ENCODE measurements at places on chromosomes 7 and 10.

- DNase-seq: no peak
These were observed 474.1 kb downstream of the LRMDA start for GRCh38 chr10:75905490-75905889.

GRCh38 chr7:142376356-142376997, 118.6 kb upstream of the PRSS58 start:
- DNase-seq: no peak

GRCh38 chr7:28301148-28301641, 111.1 kb upstream of the CREB5 start:
- DNase-seq: no peak

DNA sequence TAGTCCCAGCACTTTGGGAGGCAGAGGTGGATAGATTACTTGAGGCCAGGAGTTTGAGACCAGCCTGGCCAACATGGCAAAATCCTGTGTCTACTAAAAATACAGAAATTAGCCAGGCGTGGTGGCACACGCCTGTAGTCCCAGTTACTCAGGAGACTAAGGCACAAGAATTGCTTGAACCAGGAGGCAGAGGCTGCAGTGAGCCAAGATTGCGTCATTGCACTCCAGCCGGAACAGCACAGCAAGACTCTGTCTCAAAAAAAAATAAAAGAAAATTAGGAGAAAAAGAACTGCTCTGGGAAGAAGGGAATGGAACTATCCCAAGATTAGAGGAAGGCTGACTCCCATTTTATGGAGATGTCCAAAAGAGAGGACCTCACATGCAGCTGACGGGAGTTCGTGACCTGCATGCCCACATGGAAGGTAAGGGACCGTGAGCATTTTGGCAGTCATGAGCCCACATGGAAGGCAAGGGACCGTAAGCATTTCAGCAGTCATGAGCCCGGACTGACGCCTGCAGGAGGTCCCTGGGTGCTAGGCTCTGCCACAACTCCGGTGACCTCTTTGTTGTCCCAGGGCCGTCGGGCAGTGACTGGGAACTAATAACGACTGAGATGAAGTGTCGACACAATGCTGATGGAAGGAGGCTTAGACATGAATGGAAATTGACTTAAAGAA, 18.6 kb upstream of the GTPBP4 start:
- no peak for DNase-seq

DNA sequence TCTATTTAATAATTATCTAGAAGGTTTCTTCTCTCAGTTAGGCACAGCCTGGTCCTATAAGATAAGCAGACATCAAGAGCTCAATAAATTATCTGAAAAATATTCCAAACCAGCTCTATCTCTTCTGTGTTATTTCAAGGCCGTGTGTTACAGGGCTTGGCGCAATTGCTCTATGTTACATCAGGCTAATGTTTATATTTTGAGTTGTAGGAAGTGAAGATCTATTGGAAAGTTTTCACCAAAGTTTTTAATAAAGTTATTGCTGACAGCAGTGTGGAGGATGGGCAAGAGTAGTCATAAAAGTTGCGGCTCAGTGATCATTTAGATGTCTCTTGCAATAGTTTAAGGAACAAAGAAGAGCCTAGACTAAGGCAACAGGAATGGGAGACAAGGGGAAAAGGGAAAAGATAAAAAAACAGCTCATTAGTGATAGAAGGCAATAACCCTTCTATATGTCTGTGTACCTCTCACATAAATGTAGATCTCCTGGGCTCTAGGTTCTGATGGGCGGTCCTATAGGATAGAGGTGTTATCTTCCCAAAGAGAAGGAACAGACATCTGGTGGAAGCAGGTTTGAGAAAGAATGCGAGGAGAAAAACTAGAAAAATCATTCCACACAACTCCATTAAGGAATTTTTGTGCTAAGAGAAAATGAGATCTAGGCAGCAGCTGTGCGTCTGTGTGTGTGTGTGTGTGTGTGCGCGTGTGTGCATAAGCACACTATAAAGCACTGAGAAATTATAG, 5.9 kb upstream of the ANKRD7 start:
- no peak for DNase-seq

DNA sequence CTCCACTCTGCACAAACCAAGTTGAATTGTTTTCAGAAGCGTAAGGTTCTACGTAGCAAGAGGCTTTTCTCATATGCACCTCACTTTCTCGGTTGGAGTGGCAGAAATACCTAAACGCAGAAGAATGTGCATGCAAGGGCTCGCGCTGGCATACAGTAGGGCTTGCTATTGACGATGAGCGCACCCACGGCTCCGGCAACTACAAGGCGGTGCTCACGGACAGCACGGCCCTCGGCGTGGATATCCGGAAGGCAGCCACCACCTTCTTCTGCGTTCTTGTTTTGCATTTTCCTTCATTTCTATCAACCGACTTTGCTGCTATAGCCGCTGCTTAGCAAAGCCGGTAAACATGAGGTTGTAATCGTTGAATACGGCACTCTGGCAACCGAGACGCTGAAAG, 51.1 kb upstream of the UBE3C start:
- no peak for DNase-seq

DNA sequence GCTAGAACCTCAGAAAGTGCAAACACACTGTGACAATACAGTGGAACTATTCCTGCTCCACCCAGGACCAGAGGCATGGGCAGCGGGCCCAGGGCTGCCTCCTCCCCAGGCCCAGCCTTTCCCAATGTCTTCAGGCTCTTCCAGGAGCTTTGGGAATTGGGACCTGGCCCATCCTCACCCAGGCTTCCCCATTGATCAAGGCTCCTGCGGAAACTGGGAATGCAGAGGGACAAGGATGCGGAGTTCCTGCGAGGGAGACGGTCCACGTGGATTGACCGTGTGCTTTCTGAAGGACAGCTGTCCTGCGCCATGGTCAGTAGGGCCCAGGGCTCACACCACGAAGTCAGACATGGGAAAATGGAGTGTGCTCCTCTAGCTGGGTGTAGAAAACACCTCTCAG, 56.6 kb downstream of the CSGALNACT2 start:
- no peak for DNase-seq

DNA sequence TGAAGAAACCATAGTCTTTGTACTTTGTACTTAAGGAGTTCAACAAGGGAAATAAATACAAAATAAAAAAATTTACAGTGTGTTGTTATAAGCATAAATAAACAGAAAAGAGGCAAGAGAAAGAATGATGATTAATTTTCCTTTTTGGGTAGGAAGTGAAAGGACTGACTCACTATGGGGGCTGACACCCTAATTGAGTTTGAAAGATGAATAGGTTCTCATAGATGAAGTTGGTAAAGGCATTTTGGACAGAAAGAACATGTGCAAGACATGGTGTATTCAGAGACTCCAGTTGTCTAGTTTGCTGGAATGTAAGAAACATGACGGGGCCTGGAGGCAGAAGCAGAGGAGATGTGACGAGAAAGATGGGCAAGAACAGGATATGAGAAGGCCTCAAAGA, 83.7 kb downstream of the VPS50 start:
- no peak for DNase-seq

DNA sequence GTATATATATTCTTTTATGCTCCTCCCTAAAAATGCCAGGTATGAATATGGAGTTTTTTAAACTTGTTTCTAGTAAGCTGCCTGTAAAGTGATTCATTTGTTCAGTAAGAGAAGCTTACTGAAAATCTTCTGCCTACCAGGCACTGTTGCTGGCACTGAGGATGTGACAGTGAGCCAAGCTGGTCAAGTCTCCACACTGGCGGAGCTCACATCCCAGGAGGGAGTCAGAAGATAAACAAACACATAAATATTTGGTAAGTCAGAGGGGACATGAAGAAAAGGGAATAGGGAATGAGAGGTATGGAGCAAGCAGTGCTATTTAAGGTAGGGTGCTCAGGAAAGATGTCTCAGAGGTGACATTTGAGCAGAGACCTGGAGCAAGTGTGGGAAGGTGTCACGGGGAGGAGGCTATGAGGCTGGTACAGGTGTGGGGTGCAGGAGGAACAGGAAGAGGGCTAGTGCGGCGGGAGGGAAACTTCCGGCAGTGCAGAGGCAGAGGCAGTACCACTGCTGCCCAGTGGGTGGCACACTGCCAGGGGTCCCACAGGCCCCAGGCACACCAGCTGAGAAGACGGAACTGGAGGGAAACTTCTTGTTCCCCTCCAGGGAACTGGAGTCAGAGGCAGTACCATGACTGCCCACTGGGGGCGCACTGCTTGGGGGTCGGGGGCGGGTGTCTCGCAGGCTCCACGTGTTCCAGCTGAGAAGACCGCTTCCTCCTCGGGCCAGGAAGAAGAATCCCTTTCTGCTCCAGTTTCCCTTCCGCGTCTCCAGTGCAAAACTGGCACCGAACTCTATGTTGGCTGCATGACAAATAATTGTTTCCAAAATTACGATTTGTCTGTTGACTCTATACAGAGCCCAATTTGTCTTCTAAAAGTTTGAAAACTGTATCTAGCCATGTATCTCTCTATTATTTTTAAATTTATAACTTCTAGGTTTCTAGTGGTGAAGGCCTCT, 161.0 kb downstream of the TEX36 start:
- no peak for DNase-seq

GRCh38 chr7:55073051-55073511, 54.3 kb downstream of the EGFR start:
- DNase-seq: peak; percentile 68

GRCh38 chr7:132739271-132739955, 163.1 kb upstream of the PLXNA4 start:
- DNase-seq: no peak

- no peak for DNase-seq
These were observed 10.8 kb downstream of the BLVRA start for GRCh38 chr7:43769281-43769680.

DNA sequence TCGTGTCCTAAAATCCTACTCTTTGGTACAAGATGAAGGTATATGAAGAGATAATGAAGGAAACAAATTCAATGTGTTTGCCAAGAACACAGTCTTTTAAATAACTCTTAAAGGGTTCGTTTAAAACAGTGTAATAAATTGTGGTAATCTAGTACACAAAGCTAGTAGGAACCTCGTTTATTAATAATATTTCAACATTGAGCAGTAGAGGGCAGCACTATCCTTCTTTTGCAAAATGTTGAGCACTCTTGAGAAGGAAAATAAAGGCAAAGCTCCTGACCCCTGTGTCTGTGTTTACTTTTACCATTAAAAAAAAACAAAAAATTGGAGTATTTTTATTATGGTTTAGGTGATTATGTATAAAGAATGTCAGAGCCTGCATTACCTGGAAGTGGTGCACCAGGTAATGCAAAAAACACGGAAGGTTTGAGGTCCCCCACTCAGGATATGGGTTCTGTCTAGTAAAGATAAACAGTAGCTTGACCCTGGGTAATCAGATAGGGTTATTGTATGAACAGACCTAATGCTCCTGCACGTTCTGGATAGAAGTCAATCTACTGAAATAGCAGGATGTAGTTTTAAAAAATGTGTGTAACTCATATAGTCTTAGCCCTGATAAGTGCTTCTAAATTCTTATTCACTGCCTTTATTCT, 5.7 kb upstream of the GOT1 start:
- peak; percentile 19 for DNase-seq

DNA sequence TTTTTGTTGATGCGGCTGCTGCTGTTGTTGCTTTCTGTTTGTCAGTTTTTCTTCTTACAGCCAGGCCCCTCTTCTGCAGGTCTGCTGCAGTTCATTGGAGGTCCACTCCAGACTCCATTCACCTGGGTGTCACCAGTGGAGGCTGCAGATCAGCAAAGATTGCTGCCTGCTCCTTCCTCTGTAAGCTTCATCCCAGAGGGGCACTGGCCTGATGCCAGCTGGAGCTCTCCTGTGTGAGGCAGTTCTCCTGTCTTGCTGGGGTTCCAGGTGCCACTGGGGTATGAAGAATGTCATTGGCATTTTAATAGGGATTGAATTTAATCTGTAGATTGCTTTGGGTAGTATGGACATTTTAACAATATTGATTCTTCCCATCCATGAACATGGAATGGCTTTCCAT, 308.5 kb upstream of the MEOX2 start:
- DNase-seq: no peak

DNA sequence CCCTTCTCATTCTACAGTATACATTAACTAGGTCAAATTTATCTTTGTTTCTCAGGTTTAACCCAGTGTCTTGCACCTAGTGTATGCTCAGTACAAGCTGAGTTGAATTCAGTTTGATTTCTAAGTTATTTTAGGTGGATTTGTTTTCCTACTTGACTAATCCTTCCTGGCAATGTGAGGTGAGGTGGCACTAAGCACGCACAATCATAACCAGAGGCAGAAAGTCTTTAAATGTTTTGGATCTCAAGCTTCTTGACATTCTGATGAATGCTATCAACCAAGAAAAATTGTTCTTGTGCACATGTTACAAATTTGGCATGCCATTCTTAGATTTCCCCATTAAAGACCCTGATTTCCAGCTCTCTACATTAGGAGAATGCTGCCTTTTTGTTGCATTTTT, 3.2 kb downstream of the BZW2 start:
- no peak for DNase-seq

DNA sequence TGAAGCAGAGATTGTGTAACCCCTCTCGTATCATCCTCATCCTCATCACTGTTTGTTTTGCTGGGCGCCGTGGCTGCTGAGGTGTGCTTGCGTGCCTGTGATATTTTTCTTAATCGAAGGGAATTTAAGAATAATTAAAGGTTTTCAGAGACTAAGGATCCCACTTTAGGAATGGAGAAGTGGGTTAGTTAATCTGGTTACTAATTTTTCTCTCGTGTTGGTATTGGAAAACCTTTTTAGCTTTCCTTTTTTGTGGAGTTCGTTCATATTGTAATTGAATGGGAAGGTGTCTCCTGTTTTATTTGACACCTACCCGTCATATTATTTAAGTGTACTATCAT, 1.3 kb downstream of the UBN2 start:
- no peak for DNase-seq

- DNase-seq: no peak
These were observed 50.5 kb upstream of the BMPER start for GRCh38 chr7:33854801-33855350.

DNA sequence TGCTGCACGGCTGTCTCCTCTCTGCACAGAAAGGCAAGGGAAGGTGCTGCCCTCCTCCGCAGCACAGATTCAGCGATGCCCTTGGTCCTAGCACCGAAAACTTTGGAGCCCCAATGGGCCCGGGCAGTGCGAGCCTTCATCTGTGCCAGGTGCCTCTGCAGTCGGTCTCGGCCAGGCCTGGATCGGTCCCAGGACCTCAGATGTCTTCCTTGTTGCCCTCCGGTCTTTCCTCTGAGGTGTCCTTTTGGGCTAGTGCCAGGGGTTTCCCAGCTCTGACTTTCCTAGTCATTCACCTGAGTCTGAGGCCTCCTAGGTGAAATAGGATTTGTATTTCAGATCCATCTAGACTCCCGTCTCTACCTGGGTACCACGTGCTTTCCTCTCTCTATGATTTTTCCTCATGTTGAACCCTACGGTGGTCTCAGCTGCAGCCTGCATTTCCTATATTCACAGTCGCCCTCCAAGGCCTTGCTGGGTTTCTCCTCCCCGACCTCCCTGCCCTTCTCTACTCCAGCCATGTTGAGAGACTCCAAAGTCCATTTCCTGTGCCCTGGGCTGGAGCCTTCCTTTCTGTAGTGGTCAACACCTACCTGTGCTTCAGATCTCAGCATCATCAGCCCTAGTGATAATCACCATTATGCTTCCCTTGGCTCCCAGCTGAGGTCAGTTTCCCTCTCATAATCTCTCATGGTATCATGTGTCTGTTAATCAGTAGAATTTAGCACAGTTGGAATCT, 92.0 kb upstream of the PRSS58 start:
- no peak for DNase-seq
